Liver (tissue), 10 donors: ENCODE measurements at places on chromosomes 16 and 17. TPM values are rescaled to one million over a fixed set of nuclear protein-coding genes. Genes with fewer than 3 reads are reported as not detected.

Gene KRTAP2-1
- total RNA-seq = not detected

Gene ATP2A3
- 4.6 TPM for total RNA-seq

- H3K27ac ChIP-seq = no peak overlapping the region
- H3K36me3 ChIP-seq = no peaks in the 10 kb centered on the region
- no peaks in the 10 kb centered on the region for H3K4me1 ChIP-seq
- DNase-seq = no peak
- H3K27me3 ChIP-seq = no peaks in the 10 kb centered on the region
Observed at GRCh38 chr17:54425671-54426070, 475.0 kb upstream of the TOM1L1 start.

Gene METTL23
- 17.4 TPM for total RNA-seq

- no peaks in the 10 kb centered on the region for H3K27me3 ChIP-seq
- no peaks in the 10 kb centered on the region for H3K36me3 ChIP-seq
- no peak overlapping the region for H3K27ac ChIP-seq
Observed at GRCh38 chr16:55002419-55002818, 71.8 kb downstream of the IRX5 start.

GRCh38 chr16:85175724-85176233 is 63.5 kb upstream of the CIBAR2 start:
- H3K27ac ChIP-seq = no peak overlapping the region
- no peaks in the 10 kb centered on the region for H3K36me3 ChIP-seq
- H3K4me1 ChIP-seq = peaks cover 49% of the 10 kb centered on the region
- no peak for DNase-seq
- no peak overlapping the region for H3K4me3 ChIP-seq

Gene OTOP3
- not detected for total RNA-seq
